ENCODE measurements at places on chromosomes 1 and 21.

DNA sequence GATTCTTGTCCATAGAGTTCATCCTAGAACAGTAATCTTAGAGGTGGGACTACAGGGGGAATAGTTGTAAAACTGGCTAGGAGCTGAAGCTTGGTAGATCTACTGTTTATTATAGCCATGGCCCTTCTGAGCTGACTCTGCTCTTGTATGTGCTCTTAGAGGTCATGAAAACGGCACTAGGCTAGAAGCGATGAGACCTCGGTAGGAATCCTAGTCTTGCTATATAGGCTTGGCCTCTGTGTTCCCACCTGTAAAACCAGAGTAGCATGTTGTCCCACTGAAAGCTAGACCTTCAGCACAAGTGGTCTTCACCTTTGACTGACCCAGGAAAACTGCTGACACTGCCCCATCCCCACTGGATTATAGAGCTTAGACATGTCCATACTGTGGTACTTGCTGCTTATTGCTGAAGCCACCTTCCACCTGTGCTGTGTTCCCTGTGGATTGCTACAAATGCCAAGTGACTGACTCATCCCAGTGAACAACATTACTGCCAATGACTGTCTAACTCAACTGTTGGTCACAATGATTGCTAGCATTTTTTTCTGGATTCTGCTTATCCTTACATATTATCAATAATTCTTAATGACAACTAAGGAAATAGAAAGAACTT lies 23.0 kb upstream of the PIGC start:
- DNase-seq: no peak

DNA sequence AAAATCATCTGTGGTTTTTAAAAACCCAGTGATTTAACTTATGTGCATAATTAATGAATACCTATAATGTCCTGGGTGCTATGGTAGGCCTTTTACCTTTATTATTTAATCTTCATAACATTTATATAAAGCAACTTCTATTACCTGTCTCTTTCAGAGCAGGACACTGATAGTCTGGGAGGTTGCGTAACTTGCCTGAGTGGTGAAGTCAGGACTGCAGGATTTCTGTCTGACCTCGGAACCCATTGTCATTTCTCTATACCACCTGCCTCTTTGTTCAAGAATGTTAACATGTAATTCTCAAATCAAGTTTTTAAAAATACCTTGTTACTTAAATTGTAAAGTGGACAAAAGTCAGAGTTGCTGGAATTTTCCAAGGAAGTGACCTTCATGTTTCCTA lies 41.0 kb upstream of the BACH1 start:
- DNase-seq: no peak

GRCh38 chr1:33256471-33257206 lies at the start of gene ZNF362:
TSS of gene ZNF362 (plus strand) at chr1:33256492. CDS start at chr1:33270575, 14,083 bp downstream.
- no peak for DNase-seq

DNA sequence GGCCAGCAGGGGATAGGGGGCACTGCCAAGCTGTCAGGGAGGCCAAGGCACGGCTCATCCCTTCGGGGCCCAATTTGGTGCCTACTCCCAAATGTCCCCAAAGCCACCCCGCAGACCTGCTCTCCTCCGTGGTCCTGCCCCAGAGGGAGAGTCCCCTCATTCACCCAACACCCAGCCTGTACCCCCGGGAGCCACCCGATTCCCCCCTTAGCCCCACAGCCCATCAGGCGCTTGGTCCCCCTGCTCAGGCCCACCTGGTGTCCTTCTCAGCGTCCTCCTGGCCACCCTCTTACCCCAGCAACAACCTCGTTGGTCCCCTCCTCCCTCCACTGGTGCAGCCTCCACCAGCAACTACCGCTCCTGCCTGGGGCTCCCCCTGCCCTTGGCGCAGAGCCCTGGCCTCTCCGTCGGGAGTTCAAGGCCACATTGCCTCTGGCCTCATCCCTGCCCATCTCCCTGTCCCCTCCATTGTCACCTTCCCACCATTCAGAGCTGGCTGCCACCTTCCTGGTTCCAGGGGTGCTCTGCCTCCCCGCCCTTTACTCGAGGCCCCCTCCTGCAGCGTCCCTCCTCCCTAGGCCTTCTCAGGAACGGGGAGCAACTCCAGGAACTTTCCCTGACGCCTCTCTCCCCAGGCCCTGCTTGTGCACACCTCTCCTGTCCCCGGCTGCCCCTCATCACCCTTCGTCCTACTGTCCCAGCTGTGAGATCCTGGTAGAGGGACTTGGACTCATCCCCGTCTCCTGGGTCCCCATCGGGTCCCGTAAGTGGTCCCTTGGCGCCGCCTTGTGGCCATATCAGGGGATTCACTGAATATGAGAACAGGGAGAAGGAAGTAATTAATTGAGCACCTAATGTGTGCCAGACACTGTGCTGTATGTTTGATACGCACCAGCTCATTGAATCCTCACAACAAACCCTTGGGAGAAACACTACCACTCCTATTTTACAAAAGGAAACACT lies 73.9 kb downstream of the RAP1GAP start:
- peak; percentile 71 for DNase-seq

DNA sequence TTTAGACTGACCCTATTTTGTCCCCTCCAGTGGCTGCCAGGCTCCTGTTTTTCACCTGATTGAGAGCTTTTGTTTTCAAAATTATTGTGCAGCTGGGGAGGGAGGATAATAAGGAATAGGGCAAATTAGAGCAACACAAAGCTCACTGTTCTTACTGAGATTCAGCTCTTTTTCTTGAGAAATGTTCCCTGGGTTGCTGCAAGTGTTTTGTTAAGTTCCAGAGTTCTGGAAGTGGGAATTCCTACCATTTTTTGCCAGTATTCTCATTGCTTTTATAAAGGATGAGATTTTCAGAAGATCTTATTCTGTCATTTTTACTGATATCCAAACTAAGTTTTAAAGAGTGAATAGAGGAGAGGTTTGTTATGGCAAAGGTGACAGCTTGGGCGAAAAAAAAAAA lies 417.7 kb downstream of the SIPA1L2 start:
- DNase-seq: no peak

DNA sequence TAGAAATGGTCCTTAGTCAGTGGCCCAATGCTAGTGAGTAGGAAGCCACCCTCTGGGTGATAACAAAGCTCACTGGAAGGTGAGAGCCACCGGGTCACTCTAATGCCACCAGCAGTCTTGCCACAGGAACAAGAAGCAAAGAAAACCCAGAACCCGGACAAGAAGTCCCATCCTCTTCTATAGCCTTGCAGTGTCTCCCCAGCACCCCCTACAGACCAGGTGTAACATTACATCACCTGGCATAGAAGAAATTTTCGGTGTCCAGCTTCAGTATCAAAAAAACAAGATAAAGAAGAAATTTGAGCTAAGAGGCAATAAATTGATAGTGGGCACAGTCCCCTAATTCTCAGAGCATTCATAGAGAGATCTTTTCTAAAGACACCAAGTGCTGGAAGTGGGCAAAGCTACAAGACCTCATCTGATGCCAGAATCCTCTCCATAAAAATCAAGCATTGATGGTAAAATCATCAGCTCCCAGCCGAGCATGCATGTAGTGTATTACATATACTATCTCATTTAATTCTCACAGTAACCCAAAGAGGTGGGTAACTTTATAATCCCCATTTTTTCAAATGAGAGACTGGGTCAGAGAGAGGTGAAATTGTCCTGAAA lies 491.0 kb downstream of the MATN1 start:
- DNase-seq: no peak

GRCh38 chr1:105204836-105205371 lies 1455.2 kb downstream of the AMY1C start:
- DNase-seq: no peak

DNA sequence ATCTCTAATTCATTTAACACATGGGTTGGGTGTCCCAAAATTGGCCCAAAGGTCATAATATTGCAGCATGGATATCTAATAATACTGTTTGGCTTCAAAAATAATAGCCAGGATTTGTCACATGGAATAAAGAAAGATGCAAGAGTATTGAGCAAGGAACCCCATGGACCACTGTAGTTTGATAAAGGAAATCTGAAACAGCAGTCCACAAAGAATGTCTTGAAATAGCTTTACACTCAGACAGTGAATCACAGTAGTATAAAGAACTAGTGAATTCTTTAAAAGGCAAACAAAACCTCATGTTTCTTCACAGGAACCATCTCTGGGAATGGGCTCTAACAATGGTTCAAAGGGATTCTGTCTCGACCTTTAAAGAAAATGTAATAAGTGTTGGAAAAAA lies 576.1 kb upstream of the ZRANB2 start:
- DNase-seq: no peak

DNA sequence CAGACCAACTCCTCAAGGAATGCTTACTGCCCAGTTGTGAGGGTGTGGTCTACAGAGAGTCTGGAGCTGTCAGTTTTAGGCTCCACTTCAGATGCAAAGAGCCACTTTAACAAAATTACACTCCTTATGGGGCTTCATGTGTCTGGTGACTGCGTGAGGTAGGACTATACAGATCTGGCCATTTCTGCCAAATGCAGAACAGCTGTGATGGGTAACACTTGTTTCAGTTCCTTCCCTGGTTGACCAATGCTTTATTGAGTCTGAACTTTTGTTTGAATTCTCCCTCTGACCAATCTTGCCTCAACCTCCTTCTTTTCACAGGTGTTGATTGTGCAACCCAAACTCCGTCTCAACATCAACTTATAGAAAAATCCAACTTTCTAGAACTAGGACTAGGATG lies 181.2 kb downstream of the OMA1 start:
- DNase-seq: no peak

DNA sequence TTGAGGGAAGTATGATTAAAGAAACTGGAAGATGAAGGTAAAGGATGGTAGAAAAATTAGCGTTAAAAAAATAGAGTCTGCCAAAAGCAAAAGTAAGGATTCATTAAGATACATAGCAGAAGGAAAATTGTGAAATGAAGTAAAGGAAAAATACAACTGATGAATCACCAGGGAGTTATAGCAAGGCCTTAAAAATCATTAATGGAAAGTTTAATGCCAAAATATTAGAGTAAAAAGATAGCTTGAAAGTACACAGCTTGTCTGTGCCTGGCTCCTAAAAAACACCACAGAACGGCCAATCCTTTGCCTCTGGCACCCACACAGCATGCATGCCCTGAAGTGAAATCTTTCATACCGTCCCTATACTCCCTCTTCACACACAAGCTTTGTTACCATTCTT lies 66.9 kb upstream of the APOBEC4 start:
- no peak for DNase-seq

GRCh38 chr1:212873518-212873917 lies 15.4 kb downstream of the FLVCR1 start:
- DNase-seq: no peak

DNA sequence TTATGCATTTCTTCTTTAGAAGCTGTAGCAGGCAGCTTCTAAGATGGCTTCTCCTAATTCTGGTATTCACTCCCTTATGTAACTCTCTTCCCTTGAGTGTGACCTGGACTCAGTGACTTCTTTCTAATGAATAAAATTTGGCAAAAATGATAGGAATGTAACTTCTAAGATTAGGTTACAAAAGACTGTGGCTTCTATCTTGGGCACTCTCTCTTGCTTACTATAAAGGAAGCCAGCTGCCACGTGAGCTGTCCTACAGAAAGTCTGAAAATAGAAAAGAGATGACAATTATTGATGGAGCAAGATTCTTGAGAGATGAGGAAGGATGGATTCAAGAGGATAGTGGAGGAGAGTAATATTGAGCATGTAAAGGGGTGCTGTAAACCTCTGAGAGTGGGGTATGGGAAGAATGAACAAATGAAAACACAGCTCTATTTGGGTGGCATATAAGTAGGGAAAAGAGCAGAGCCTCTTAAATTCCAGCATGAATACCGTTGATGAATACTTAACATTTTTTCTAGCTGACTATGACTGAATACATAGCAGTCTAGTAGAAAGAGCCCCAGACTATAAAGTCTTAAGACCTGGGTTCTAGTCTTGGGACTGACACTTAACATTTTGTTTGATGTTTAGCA lies 5.5 kb downstream of the TSEN15 start:
- DNase-seq: no peak

DNA sequence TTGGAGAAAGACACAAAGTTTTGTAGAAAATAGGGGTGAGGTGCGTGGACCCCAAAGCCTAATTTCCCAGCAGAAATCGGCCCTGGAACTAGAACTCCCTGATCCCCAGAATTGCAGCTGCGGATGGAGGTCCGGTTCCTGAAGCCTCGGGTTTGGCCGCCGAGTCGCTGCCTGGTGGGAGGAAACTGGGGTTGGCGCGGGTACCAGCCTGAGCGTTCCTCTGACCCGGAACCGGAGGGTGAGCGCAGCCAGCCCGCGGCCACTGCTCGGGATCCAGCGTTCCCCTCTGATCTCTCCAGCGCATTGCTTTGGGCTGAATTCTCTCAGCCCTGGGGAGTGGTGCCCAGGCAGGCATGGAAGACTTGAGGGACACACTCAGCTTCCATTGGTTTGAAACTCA lies 1.6 kb downstream of the ST6GALNAC5 start:
- no peak for DNase-seq

- DNase-seq: no peak
Observed at GRCh38 chr1:21864730-21865129, 52.7 kb downstream of the LDLRAD2 start.

GRCh38 chr1:78483903-78484302 lies 6.9 kb upstream of the PTGFR start:
- no peak for DNase-seq

- no peak for DNase-seq
Observed at GRCh38 chr1:188237573-188238348, 1409.0 kb downstream of the PLA2G4A start.

DNA sequence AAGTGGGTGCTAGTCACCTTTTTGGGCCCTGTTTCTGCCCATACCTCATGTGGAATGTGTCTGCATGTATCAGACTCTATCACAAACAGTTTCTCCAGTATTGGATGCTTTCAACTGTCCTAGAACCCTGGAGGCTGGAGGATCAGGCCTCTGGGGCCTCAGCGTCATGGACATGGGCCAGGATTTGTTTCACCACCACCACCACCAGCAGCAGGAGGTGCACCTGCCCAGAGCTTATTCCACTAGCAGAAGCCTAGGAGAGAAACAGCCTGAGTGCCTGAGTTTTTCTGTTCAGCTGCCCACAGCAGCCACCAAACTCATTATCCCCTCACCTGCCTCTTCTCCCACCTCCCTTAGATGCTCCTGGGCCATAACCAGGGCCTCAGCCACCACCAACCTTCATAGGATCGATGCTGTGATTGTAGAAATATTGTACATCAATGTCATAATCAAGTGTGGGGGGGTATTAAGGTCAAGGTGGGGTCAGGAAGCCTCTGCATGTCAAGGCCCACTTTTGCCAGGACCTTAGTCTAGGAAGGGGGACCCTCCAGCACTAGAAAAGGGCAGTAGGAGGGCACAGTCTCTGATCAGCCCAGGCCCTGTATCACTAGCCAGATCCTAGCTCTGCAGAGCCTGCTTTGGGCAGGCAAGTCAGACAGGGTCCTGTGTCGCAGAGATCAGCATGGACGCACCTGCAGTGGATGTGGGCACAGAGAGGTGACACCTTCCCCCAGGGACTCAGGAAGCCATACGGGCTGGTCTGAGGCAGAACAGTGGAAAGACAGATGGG lies 9.3 kb downstream of the DMAP1 start:
- DNase-seq: no peak

- no peak for DNase-seq
Observed at GRCh38 chr1:19167140-19167539, 42.9 kb downstream of the UBR4 start.

- no peak for DNase-seq
Observed at GRCh38 chr1:248111157-248111556, 16.2 kb downstream of the OR2L13 start.

All from right atrium auricular region (tissue), 2 donors.